ENCODE measurements at places on chromosomes 12 and 14. TPM values are rescaled to one million over a fixed set of nuclear protein-coding genes. Genes with fewer than 3 reads are reported as not detected.

The TAS2R8 gene
- total RNA-seq = not detected

GRCh38 chr12:14283489-14284144 lies 81.9 kb upstream of the ATF7IP start:
- no peak overlapping the region for H3K4me3 ChIP-seq
- H3K4me1 ChIP-seq = no peaks in the 10 kb centered on the region
- DNase-seq = no peak
- H3K36me3 ChIP-seq = no peaks in the 10 kb centered on the region
- no peaks in the 10 kb centered on the region for H3K27me3 ChIP-seq

- H3K36me3 ChIP-seq = no peaks in the 10 kb centered on the region
- H3K4me3 ChIP-seq = no peak overlapping the region
- H3K27me3 ChIP-seq = no peaks in the 10 kb centered on the region
Measured at GRCh38 chr12:121975021-121975420, 46.7 kb upstream of the BCL7A start.

The INF2 gene
- total RNA-seq = 162 TPM

GRCh38 chr12:88520436-88520820 lies 59.8 kb downstream of the KITLG start:
- peaks cover 20% of the 10 kb centered on the region for H3K4me1 ChIP-seq
- no peak overlapping the region for H3K4me3 ChIP-seq
- no peaks in the 10 kb centered on the region for H3K27me3 ChIP-seq
- H3K36me3 ChIP-seq = no peaks in the 10 kb centered on the region
- H3K27ac ChIP-seq = no peak overlapping the region

DNA sequence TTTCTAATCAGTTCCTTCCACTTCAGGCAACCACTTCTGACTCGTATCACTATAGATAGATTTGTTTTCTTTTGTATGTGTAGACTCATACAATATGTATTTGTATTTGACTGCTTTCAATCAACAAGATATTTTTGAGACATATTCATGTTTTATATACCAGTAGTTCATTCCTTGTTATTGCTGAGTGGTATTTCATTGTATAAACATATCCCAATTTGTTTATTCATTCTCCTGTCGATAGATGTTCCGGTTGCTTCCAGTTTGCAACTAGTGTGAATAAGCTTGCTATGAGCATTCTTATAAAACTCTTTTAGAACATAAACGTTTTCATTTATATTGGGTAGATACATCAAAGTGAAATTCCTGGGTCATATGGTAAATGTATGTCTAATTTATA lies 119.2 kb downstream of the FIGNL2 start:
- H3K36me3 ChIP-seq = no peaks in the 10 kb centered on the region
- H3K27ac ChIP-seq = no peak overlapping the region
- H3K4me3 ChIP-seq = no peak overlapping the region
- no peaks in the 10 kb centered on the region for H3K4me1 ChIP-seq

DNA sequence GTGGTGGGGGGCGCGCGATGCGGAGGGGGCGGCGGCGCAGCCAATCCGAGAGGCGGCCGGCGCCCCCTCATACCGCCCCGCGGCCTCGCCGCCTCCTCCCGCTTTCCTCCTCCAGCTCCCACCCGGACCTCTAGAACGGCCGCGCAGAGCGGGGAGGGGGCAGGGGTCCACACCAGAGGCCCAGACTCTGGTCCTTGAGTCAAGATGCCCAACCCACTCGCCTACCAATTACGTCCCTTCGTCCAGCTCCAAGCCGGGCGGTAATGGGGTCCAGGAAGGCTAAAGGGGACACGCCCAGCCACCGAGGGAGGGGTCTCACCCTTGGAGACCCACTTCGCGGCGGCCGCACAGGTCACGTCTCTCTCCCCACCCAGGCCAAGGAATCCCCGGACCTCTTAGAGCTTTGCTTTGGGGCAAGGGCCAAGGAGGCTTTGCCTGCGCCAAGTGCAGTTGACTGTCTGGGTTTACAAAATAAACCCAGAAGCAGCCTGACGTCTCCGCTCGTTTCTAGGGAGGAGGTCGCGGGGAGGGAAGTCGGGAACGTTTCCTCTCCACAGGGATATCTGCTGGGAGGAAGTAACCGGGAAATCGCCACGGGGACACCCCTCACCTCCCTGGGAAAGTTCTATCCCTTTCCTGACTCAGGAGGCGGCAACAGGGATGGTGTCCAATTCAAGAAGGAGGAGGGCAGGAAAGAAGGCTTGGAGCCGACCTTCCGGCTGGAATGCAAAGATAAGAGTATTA lies 394 bp upstream of the AMIGO2 start:
- H3K36me3 ChIP-seq = no peaks in the 10 kb centered on the region
- peak overlapping the region; percentile 95 for H3K4me3 ChIP-seq
- H3K4me1 ChIP-seq = peaks cover 24% of the 10 kb centered on the region
- DNase-seq = peak; percentile 28

DNA sequence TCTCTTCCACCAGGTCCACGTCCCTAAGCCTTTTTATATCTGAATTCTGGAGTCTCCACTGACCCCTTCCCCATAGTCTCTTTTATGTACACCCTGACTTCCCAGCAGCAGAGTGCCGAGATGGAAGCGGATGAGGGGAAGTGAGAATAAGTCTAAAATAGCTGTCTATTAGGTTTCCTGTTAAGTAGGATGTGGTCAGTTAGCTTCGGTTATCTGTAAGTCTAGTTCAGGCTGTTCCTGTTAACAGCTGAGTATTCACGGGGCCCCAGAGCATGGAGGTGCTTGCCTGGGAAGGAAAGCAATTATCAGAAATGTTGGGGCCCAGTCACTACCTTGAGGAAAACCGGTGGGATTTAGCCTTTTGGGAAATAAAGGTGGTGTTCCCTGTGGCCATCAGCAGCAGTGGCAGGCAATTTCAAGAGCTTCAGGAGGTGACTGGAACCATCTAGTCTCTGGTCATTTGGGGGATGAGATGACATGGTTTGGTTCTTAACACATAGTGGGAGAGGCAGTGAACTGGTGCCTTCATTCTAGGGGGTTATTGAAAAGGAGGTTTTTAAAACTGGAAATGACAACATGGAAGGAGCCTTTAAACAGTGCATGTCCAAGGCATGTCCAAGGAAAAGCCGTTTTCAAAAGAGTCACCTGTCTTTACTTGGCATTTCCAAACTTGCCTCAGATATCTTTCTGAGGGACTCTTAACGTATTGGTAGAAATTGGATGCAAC lies 21.8 kb downstream of the CHST11 start:
- H3K36me3 ChIP-seq = no peaks in the 10 kb centered on the region
- no peak overlapping the region for H3K27ac ChIP-seq
- no peak for DNase-seq
- H3K4me3 ChIP-seq = no peak overlapping the region
- H3K4me1 ChIP-seq = no peaks in the 10 kb centered on the region
- no peaks in the 10 kb centered on the region for H3K27me3 ChIP-seq

DNA sequence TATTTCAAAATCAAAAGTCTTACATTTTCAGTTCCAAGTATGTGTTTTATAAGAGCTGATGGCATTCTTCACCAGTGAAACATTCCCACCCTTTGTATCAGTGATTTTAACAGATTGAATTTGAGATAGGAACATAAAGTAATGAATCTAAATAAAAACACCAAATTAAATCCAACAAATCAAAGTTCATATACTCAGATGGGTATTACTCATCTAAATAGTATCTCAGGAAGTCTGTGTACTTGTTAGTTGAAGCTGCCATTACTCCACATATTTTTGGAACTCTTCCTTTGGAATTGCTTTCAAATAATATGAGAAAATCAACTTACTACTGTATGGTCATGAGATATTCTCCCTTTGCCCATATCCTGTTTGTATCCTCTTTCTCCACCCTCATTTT lies 89.1 kb downstream of the MIA2 start:
- no peak for DNase-seq
- H3K4me1 ChIP-seq = no peaks in the 10 kb centered on the region
- H3K27me3 ChIP-seq = no peaks in the 10 kb centered on the region
- no peak overlapping the region for H3K4me3 ChIP-seq
- no peak overlapping the region for H3K27ac ChIP-seq

- no peak for DNase-seq
- H3K36me3 ChIP-seq = no peaks in the 10 kb centered on the region
- H3K27me3 ChIP-seq = no peaks in the 10 kb centered on the region
- H3K27ac ChIP-seq = peak overlapping the region; percentile 83
- peak overlapping the region; percentile 93 for H3K4me3 ChIP-seq
Measured at GRCh38 chr14:74763803-74764531, 851 bp downstream of the YLPM1 start.

- DNase-seq = no peak
- H3K27ac ChIP-seq = no peak overlapping the region
- H3K4me3 ChIP-seq = no peak overlapping the region
- no peaks in the 10 kb centered on the region for H3K36me3 ChIP-seq
- no peaks in the 10 kb centered on the region for H3K4me1 ChIP-seq
- no peaks in the 10 kb centered on the region for H3K27me3 ChIP-seq
Measured at GRCh38 chr14:80615831-80616230, 325.7 kb downstream of the CEP128 start.

GRCh38 chr14:101985957-101986356 lies 21.6 kb downstream of the DYNC1H1 start:
- H3K4me3 ChIP-seq = no peak overlapping the region
- H3K27me3 ChIP-seq = no peaks in the 10 kb centered on the region
- H3K4me1 ChIP-seq = peaks cover 4% of the 10 kb centered on the region
- DNase-seq = no peak
- peaks cover 80% of the 10 kb centered on the region for H3K36me3 ChIP-seq

GRCh38 chr12:32903318-32903717 lies 6.7 kb upstream of the PKP2 start:
- H3K27ac ChIP-seq = no peak overlapping the region
- no peaks in the 10 kb centered on the region for H3K4me1 ChIP-seq
- no peak overlapping the region for H3K4me3 ChIP-seq
- H3K27me3 ChIP-seq = no peaks in the 10 kb centered on the region
- H3K36me3 ChIP-seq = no peaks in the 10 kb centered on the region

DNA sequence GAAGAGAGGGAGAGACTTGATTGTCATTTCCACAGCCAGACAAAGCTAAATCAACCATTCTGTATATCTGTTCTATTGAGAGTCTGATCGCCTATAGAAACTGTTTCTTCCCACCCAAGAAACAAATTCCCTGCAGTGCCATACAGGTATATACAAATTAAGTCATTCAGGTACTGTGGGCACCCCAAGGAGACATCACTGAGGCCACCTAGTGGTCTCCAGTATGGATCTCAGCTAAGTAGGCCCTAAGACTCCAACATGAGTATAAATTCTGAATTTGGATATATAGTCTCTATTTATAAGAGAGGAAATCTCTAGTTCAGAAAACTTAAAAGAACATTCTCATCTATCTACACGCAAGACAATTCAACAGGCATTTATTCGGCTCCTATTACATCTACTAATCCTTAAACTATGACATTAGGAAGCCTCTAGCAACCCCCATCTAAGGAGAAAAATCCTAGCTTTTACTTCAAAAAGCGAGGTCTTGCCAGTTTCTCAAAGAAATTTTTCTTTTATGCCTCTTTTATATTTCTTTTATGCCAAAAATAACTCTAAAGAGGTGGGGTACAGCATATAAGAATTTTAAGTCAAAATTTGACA lies 62.6 kb downstream of the DCAF5 start:
- H3K4me3 ChIP-seq = no peak overlapping the region
- H3K36me3 ChIP-seq = no peaks in the 10 kb centered on the region
- H3K27me3 ChIP-seq = no peaks in the 10 kb centered on the region
- no peak for DNase-seq
- H3K4me1 ChIP-seq = peaks cover 73% of the 10 kb centered on the region

The RAB15 gene
- total RNA-seq = 7.8 TPM

- no peak for DNase-seq
- H3K4me3 ChIP-seq = no peak overlapping the region
- peaks cover 26% of the 10 kb centered on the region for H3K36me3 ChIP-seq
Measured at GRCh38 chr12:106064721-106065021, 74.1 kb downstream of the NUAK1 start.

The MAP3K12 gene
- total RNA-seq = 27.9 TPM

The RAD9B gene
- not detected for total RNA-seq

GRCh38 chr14:60565211-60565610 lies 56.3 kb downstream of the SIX6 start:
- no peak overlapping the region for H3K27ac ChIP-seq
- H3K4me1 ChIP-seq = peaks cover 21% of the 10 kb centered on the region
- no peaks in the 10 kb centered on the region for H3K27me3 ChIP-seq

The ITGB7 gene
- 2.1 TPM for total RNA-seq

The TMEM179 gene
- not detected for total RNA-seq

- peak; percentile 70 for DNase-seq
- peak within 1 kb of the TSS; percentile 89 for H3K4me3 ChIP-seq
Measured at GRCh38 chr12:32106517-32107358, at the start of gene BICD1. Gene BICD1 (plus strand): TSS chr12:32106847. CDS start chr12:32107332, 485 bp downstream.

GRCh38 chr12:117662220-117662619 lies 300.8 kb upstream of the NOS1 start:
- H3K27me3 ChIP-seq = no peaks in the 10 kb centered on the region
- H3K27ac ChIP-seq = no peak overlapping the region
- H3K36me3 ChIP-seq = no peaks in the 10 kb centered on the region
- H3K4me3 ChIP-seq = no peak overlapping the region
- no peak for DNase-seq

- H3K27me3 ChIP-seq = no peaks in the 10 kb centered on the region
- no peak overlapping the region for H3K27ac ChIP-seq
- H3K4me3 ChIP-seq = no peak overlapping the region
- DNase-seq = no peak
- H3K4me1 ChIP-seq = no peaks in the 10 kb centered on the region
- H3K36me3 ChIP-seq = no peaks in the 10 kb centered on the region
Measured at GRCh38 chr12:51421266-51421884, 3.3 kb upstream of the SLC4A8 start.

The CMA1 gene
- total RNA-seq = not detected

DNA sequence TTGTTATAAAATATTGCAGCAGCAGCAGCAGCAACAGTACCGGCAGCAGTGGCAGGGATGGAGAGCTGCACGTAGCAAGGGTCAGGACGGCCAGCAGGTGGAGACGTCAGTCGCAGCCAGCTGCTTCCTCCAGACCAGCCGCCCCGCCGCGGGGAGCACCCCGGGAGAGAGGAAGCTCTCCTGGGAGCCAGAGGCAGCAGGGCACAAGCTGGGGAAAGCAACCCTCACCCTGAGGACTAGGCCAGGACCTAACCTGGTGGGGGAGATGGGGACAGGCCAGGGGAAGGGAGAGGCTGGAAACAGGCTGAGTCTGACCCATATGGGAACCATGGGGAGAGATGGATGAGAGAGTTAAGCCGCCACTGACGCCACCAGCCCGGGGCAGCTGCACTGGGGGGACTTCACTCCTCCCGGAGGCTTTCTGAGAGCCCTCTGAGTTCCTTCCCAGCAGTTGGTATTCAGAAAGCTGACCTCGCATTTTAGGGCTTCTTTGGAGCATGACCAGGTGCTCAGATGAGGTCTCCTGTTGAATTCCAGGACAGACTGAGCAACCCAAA lies 56.3 kb downstream of the SPTB start:
- DNase-seq = peak; percentile 52
- H3K27ac ChIP-seq = no peak overlapping the region
- peak overlapping the region; percentile 52 for H3K4me3 ChIP-seq

DNA sequence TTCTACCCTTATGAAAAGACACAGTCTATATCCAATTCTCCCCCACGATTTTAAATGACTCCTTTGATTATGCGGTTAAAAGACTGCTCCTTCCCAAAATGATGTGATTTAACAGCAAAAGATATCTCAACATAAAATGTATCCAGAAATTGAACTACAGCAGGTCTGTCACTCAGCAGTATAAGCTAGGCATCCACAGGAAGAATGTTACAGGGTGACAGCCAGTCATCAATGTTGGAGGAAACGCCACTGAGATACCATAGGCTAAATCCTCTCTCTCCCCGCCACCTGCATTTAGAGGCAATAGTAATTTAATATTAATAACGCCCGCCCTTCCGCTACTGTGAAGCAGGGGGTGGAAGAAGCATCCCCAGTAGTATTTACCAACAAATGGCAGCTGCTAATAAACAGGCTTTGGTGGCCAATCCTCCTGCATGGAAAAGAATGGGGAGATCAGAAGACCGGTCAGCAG lies 613 bp downstream of the RECQL start:
- no peak for DNase-seq
- H3K27ac ChIP-seq = peak overlapping the region; percentile 85
- peak overlapping the region; percentile 93 for H3K4me3 ChIP-seq
- peaks cover 18% of the 10 kb centered on the region for H3K36me3 ChIP-seq
- peaks cover 52% of the 10 kb centered on the region for H3K4me1 ChIP-seq

All from thoracic aorta (tissue), 2 donors.